Activated CD4-positive, CD25-positive, alpha-beta regulatory T cell treated with anti-CD3 and anti-CD28 coated beads, Interleukin-2, amount 50 U/mL, for 24 hours (primary cell): ENCODE measurements at places on chromosomes 7 and 10.

DNA sequence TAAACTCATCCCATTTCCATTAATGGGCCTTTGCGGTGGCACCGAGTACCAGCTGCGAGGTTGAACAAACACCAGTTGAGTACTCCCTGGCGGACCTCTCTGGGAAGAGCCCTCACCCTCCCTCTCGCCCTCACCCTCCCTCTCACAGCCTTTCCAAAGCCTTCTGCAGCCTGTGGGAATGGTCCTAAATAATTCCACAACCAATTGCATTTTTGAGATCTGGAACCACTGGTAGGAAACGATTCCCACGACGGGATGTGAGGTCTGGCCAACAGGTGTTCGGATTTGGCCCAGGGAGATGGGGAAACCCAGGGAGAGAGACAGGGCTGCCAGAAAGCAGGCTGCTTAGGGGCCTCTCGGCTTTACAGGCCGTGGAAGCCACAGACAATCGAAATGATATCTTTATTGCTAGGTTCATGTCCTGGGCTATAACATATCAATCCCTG lies 5.3 kb downstream of the PTF1A start:
- no peak for ATAC-seq

DNA sequence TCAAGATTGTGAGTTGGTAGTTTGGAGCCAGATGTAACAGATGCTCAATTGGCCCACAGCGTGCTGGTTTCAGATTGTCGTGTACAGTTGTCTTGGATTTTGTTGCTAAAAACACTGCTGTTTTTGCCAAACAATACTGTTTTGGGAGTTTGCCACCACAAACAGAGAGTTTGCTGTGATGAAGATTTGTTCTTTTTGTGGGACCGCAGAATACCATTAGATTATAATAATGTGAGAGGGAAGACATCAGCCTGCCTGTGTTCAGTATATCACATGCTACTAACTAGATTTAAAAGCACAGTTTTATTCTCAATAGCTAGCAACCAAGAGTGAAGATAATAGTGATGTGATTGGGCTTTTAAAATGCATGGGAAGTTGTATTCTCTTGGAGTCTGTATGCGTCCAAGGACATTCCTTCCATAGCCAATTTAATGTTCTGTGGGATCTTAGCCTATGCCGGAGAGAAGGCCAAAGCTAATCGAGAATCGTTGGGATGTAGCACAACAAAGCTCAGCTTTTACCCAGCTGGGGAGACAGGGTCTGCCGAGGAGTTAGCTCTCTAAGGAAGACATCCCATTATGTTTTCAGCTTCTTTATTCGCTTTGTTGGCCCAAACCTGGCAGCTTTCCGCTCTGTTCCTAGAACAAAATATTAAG lies 18.7 kb upstream of the ITGA8 start:
- no peak for ATAC-seq

DNA sequence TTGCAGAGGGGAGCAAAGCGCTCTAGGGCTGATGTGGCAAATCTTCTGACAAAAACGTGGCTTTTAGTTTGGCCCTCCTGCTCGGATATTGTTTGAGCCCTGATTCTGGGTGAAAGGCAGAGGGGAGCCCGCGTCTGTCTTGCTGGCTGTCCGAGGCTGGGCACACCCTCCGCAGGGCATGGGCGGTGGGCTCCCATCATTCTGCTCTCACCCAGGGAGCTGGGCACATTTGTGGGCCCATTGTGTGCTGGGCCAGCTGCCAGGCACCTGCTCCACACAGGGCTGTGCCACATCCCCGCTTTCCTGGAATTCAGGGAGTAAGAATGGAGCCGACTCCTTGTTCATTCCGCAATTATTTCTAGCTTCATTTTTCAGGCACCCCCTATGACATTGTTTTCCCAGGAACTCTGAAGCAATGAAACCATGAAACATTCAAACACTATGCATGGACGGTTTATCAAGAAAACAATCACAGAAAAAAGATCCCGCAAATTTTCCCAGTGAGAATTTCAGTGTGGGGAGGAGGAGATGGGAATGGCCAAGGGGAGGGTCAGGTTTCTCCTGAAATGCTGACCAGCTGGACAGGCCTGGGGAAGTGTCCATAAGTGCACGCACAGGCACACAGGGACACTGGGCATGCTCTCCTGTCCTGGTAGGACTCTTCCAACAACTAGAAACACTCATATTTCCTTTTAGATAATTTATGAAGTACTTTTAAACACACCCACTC lies 341.1 kb downstream of the CXCL12 start:
- no peak for ATAC-seq

DNA sequence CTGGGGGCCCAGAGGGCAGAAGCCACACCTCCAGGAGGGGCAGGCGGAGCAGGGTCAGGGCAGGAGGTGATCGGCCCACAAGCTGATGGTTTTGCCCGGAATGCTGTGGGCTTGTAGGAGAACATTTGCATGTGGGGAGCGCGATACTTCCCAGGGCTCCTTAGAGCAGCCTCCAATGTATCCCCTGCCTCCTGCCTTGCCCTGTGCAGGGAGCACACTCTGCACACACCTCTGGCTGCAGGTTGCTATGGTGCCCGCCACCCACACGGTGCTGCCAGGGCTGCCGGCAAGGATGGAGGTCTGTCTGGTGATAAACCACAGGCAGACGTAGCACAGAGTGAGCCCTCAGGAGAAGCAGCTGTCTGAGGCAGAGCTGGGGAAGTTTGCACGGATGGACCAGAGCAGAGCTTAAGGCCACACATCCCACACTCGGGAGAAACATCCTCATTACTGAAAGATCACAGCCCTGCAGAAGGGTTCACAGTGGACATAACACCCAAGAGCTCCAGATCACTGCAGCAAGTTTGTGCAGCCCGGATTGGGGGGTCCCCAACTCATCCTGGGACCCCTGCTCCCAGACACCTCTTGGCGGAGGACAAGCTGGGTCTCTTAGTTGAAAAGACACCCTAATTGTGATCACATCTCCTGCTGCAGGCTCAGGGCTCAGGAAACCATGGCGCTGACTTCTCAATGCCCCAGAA lies 41.8 kb downstream of the VIPR2 start:
- no peak for ATAC-seq

DNA sequence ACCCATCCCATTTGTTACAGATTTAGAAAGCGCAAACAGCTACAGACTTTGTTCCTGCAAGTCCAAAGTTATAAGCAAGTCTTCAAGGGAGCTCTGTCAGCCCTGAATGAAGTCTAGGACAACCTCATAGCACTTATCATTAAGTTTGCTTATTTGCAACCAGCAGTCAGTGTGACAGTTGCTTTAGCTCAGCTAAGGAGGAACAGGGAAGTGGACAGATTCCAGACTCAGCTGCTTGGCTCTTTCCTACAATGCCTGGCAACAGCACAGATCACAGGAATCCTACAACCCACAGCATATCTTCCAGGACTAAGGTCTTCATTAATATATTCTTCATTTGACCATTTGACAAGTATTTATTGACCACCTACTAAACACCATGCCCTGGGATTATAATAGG lies 17.4 kb upstream of the KIF5B start:
- no peak for ATAC-seq

- no peak for ATAC-seq
These were observed 108.0 kb upstream of the YAE1 start for GRCh38 chr7:39458061-39458745.

DNA sequence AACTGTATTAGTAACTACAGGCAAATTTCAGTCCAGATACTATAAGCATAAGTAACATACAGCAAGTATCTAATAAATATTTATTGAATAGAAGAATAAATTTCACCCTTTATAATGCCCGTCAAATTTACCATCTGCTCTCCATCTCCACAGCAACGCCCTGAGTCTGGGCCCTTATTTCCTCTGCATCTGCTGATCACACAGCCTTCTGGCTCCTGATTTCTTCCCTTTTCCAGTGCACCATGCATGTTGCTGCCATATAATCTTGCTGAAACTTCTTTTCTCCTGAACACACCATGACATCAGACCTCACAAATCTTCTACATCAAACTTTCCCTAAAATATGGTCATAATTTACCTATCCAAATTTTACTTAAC lies 15.4 kb downstream of the HYCC1 start:
- no peak for ATAC-seq

DNA sequence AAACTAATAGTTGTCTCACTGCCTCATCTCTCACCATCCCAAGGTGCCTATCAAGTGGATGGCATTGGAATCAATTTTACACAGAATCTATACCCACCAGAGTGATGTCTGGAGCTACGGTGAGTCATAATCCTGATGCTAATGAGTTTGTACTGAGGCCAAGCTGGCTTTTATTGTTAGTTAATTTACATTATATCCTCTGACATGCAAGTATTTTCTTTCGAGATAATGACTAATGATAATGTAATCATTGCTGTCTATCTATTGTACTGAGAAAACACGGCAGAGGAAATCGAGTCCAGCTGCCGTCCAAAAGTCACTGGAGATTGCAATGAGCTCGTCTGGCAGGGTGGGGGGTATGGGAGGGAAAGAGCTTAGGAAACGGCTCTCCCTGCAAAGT lies 172.4 kb upstream of the LANCL2 start:
- no peak for ATAC-seq
